ENCODE measurements at places on chromosomes 16 and 17.

GRCh38 chr16:59113004-59113670, 379.0 kb upstream of the GOT2 start:
- DNase-seq: no peak

GRCh38 chr16:23512168-23512695, 1.9 kb upstream of the GGA2 start:
- no peak for DNase-seq

GRCh38 chr17:11996722-11997146, 541 bp downstream of the ZNF18 start:
- no peak for DNase-seq

DNA sequence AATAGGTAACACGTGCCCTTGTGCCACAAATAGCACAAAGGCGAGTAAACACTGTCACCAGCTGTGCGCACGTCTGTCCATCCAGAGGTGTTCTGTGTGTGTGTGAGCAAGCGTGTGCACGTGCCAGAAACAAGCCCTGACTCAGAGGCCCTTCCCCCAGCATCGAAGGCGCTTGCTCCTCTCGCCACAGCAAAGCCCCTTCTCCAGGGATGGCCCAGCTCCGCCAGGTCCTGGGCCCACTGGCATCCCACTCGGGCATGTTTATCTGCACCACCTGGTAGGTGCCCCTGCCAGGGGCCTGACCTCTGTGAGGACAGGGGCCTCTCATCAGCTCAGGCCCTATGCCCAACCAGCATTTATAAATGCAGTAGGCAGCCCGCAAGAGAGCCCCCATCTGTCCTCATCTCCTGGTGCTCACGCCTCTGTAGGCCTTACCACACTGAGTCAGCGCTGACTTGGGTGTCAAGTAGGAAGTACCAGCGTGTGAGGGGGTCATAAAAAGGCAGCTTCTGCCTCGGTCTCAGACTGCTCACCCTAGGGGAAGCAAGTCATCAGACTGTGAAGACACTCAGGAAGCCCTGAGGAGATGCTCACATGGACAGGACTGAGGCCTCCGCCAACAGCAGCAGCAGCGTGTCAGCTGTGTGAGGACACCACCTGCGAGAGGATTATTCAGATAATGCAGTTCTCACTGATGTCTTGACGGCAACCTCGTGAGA, 10.8 kb downstream of the TMEM235 start:
- no peak for DNase-seq

DNA sequence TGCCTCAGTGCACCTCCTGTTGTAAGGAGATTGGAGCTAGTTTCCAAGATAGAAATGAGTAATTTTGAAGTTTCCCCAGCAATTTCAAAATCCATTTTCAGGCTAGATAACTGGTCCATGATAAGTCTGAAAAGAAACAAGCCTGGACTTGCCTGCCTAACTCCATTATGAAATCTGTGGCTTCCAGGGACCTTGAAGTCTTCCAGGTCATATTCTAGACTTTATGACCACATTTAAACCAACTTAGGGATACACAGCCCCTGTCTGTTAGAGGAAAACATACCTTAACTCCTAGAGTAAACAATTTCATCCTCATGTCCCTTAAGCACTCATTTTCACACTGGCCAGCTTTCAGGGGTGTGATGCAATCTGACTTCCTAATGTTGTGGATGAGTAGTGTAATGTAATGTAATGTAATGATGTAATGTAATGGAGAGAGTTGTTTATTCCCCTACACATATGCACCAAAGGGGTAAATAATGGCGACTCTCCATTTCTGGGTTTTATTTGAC, 96.7 kb upstream of the FAM20A start:
- peak; percentile 61 for DNase-seq

DNA sequence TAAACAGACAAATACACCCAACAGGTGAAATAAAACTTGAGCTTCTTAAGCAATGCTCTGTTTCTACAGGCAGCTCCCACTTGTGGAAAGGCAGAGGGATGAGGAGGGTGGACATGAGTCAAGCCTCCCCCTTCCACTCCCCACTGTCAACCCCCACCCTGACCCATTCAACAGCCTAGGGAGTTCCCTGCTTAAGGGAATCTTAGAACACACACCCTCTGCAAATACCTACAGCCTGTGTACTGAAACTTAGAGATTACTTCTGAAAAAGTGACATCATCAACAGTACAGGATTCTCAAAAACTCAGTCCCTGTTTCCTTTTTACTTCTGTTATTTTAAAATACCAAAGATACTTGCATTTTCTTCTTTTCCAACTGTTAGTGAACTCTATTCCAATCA, 345.4 kb downstream of the SOX9 start:
- no peak for DNase-seq

DNA sequence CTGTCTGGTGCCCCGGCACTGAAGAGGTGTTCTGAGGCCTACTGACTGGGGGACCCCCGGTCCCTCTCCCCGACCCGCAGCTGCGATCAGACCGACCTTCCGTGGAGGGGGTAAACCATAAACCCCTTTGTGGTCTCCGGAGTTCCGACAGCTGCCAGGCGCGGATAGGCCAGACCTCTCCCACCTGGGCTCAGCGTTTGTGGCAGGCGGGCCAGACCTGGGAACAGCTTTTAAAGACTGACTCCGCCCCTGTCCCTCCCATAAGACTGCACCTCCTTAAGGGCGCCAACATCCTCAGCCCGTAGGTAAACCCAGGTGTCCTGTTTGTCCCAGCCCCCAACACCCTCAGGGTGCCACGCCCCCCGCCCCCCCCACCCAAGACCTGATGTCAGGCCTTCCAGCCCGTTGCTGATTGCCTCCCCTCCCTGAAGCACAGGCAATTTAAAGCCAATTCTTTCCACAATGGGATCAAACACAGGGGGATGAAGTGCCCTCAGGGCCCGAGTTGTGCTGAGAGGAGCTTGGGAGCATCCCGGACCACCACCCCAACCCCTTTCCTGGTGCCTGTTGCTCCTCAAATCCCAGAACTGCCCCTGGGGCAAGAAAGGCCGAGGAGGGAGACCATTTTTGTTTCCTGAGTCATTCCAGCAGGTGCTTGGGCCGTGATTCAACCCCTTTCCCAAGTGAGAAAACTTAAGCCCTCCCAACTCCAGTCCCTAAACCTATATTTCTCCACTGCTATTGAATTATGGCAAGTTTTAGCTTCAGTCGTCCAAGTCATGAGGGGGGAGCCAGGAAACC, at the start of gene SOX15:
Gene SOX15 (minus strand): TSS at position 204 of the 801 bp plus-strand sequence. CDS start 418 bp downstream, outside the sequence.
- no peak for DNase-seq

DNA sequence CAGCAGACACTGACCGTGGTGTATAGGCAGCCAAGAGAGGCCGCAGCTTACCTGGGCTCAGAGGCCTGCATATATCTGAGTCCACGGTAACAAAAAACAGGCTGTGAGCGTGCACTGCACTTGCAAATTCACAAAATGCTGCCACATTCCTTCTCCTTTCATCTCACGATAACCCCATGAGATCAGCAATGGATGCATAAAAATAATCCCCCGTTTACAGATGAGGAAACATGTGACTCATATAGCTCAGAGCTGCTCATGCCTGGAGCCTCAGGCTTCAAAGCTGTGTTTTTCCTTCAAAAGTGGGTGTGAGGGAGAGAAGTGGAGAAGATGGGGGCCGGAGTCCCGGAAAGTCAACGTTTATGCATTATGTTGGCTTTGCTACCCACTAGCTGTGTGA, 118.3 kb upstream of the FOXF1 start:
- peak; percentile 36 for DNase-seq

DNA sequence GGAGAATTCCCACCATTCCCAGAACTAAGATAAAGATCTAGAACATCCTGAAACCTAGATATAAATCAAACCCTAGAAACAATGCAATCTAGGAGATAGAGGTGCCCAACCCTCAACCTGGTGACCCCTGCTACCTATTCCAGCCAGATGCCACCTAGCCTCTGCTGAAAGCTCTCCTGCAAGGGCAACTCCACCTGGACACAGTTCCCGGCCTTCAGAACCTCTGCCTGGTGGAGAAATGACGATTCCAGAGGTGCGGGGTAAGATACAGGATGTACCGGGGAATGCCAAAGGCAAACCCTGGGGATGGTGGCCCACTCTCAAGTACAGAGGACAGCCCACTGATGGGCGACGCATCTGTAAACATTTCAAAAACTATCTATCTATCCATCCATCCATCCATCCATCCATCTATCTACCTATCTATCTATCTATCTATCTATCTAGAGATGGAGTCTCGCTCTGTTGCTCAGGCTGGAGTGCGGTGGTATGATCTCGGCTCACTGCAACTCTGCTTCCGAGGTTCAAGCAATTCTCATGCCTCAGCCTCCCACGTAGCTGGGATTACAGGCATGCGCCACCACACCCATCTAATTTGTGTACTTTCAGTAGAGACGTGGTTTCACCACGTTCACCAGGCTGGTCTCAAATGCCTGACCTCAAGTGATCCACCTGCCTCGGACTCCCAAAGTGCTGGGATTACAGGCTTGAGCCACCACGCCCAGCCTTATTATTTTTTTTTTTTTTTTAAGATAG, 19.0 kb downstream of the MEAK7 start:
- DNase-seq: no peak

- peak; percentile 42 for DNase-seq
These were observed at the start of gene CYBC1 for GRCh38 chr17:82450357-82451106. Gene CYBC1, minus strand, starts transcription at chr17:82450752. Its CDS starts 1,498 bp downstream, at chr17:82449254.

- no peak for DNase-seq
These were observed 10.9 kb downstream of the HS3ST6 start for GRCh38 chr16:1907226-1907860.

GRCh38 chr17:13359774-13360173, 242.0 kb downstream of the HS3ST3A1 start:
- DNase-seq: no peak

GRCh38 chr17:20066253-20066652, 57.1 kb downstream of the SPECC1 start:
- peak; percentile 72 for DNase-seq

GRCh38 chr16:35398180-35398579, 1938.8 kb downstream of the TP53TG3F start:
- DNase-seq: no peak

DNA sequence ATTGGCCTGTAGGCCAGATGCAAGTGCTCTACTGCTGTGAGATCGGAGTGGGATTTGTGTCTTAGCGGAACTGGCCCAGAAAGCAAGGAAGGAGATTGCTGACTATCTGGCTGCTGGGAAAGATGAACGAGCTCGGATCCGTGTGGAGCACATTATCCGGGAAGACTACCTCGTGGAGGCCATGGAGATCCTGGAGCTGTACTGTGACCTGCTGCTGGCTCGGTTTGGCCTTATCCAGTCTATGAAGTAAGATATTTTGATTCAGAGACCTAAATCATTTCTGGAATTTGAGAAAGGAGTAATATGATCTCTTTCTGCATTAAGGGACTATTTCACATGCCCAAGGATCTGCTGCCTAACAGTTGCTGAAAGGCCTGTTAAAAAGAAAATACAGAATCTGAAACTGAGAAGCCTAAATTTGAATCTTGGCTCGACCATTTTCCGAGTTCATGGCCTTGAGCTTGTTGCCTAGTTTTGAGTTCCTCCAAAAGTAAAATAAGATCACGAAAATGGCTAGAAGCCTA, 21.1 kb downstream of the IST1 start:
- DNase-seq: no peak

DNA sequence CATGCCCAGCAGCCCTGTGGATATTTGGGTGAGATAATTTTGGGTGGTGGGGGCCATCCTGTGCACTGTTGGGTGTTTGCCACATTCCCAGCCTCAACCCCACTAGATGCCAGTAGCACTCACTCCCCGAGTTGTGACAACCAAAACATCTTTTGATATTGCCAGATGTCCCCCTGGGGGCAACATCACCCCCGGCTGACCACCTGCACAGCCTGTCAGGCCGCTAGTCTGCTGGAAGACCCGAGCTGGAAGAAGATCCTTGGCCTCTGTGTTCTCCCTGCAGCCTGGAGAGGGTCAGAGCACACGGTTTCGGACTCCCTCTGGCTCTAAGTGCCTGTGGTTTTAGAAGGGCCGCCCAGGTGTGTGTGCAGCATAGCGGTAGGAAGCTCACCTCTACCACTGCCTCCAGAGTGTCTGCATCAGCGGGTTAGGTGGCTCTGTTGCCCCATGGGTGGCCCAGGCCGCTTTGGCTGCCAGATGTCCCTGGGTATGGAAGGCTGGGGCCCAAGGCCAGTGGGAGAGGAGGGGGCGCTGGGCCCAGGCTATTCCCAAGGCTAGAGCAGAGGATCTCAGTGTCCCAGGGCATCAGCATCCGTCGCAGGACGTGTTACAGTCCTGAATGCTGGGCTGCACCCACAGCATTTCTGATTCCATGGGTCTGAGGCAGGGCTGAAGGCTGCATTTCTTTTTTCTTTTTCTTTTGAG, 195.8 kb upstream of the GSE1 start:
- no peak for DNase-seq

- DNase-seq: no peak
These were observed 764 bp upstream of the SMURF2 start for GRCh38 chr17:64662774-64663367.

DNA sequence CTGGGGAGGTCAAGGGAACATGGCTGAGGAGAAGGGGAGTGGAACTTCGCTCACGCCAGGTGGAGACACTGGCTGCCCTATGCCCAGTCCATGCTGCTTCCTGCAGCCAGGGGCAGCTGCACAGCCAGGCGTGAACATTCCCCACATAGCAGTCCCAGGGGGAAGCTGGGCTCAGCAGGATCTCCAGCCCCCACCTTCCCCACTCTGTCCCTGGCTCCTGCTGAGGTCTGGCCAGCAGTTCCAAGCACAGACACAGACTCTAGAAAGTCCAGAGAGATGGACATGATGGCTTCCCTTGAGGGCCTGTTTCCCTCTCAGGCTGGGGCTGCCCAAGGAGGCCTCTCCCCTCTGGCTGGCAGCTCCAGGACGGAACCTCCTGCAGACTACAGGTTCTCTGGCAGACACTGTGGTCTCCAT, 9.3 kb downstream of the JUP start:
- no peak for DNase-seq

DNA sequence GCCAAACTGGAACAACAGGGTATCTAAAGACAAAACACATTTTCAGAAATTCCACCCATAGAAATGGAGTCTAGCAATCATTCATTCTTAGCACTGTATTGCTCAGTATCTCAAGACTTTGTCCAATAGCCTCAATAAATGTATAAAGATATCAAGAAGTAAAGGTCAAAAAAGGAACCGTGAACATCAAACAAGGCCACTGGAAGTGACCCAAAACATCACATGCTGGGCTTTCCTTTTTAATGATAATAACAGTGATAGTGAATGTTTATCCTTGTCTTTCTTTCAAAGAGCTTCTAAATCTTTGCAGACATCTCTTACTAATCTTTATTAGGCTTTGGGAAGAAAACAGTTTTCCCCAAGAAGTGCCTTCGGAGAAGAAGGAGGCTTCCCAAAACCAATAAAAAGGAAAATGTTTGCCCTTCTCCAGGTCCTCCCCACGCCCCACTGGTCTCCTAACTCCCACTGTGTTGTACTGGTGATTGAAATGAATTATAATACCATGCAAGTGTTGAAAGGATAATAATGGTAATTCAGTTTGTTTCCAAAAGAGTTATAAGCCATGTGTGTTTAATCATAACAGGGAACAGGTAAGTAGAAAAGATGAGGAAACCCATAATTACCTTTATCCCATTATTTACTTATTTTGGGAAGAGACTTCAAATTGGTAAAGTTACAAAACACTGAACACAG, 18.6 kb downstream of the RNF43 start:
- DNase-seq: no peak
